ENCODE measurements at places on chromosomes 12 and 14.

GRCh38 chr14:100498068-100498467 is 89.1 kb downstream of the BEGAIN start:
- DNase-seq = peak; percentile 57

DNA sequence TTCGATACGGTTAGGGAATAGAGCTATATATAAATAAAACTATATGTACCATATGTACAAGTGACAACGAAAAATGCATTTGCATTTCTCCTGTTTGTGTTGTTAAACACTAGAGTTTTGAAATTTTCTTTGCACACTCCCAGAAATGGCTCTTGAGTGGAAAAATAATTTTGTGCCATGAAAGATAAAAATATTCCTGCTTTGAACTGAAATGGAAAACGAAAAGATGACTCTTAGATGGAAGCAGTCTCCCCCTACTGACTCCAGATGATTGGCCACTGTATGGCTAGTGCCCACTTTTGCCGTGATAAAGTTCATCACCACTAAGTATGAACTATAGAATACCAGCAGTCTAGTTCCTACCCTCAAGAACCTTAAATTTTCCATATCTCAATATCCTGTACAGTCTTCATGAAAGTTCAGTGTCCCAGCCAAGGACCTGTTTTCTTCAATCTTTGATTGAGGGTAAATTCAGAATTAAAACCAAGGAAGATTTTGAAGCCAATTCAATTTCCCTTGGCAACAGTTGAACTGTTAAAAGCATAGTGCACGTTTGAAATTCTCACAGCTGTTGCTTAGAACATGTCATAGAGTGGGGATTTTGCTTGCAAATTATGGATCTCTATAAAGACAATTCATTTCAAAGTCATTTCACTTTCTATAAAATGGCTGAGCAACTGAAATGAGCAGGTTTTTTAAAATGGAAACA is 1.6 kb upstream of the PPP2R5E start:
- DNase-seq = no peak

DNA sequence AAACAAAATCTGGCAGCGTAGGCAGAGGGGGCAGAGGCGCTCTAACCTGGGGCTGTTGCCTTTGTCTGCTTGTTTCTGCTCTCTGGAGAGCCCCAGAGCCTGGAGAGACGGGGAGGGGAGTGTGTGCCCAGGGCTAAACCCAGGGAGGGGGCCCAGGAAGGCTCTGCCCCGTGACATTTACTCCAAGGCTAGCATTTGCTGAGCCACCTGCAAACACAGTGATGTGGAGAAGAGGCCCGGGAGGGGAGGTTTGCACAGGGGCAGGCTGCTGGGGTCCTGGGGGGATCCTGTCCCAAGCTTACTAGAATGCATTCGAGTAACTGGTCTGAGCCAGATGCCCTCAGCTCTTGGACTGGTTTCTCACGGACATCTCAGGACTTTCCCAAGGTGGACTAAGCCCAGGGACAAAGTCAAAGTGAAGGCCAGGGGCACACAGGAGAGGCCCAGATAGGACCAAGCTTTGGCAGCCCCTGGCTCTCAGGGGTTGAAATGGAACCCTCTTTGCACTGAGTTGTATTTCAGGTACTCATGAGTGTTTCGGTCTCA is 12.0 kb downstream of the MEG3 start:
- DNase-seq = no peak

GRCh38 chr14:78933948-78934524 is 763.9 kb downstream of the NRXN3 start:
- no peak for DNase-seq

GRCh38 chr12:127169321-127170181 is 1097.4 kb upstream of the TMEM132C start:
- no peak for DNase-seq

DNA sequence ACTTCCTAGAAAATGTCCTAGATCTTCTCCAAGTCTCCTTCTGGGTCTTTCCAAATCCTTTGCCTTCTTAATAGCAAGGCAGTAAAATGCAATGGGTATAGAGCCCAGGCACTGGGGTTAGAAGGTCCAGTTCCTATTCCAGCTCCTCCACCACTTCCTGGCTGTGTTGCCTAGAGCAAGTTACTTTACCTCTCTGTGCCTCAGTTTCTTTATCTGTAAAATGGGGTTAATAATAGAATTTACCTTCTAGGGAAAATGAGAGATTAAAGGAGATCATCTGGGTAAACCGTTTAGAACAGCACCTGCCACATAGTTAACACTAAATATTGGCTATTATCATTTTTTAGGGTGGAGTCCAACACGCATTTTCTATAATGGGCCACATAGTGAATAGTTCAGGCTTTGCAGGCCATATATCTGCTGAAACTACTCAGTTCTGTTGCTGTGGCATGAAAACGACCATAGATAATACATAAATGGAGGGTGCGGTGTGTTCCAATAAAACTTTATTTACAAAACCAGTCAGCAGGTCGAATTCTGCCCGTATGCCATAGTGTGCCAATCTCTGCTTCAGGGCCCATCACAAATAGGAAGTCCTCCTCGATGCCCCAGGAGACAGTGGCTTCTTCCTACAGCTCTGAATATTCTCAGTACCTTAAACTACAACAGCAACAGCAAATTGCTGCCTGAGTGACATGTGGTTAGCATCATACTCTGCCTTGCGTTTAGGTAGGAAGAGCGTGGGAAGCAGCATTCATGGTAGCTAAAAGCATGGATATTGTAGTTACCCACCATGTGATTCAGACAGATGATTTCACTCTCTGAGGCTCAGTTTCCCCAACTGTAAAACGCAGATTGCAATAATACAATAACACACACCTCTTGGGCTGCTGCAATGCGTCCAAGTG is 60.9 kb downstream of the SVOP start:
- DNase-seq = no peak

DNA sequence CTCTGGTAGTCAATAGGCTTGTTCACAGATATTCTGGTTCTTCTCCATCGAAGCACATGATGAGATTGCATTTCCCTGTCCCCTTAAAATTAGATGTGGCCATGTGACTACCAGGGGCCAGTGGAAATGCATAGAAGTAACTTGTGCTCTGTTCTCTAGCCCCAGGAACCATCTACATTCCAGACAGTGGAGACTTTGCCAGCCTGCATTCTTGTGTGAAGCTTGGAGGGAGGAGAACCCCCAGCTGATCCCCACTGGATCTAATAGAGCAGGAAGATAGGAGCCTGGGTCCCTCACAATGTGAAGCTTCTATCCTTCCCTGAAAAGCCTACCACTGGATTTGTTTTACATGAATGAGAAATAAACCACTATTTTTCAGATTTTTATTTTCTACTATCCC is 130.1 kb downstream of the KITLG start:
- no peak for DNase-seq

- DNase-seq = no peak
These were observed 264.4 kb downstream of the FOXG1 start for GRCh38 chr14:29030970-29031369.

GRCh38 chr12:122312926-122313325 is 46.6 kb upstream of the VPS33A start:
- DNase-seq = no peak

- DNase-seq = no peak
These were observed 107.6 kb downstream of the C12orf50 start for GRCh38 chr12:87921621-87922020.

GRCh38 chr12:93829016-93829415 is 151.8 kb downstream of the CRADD start:
- no peak for DNase-seq

DNA sequence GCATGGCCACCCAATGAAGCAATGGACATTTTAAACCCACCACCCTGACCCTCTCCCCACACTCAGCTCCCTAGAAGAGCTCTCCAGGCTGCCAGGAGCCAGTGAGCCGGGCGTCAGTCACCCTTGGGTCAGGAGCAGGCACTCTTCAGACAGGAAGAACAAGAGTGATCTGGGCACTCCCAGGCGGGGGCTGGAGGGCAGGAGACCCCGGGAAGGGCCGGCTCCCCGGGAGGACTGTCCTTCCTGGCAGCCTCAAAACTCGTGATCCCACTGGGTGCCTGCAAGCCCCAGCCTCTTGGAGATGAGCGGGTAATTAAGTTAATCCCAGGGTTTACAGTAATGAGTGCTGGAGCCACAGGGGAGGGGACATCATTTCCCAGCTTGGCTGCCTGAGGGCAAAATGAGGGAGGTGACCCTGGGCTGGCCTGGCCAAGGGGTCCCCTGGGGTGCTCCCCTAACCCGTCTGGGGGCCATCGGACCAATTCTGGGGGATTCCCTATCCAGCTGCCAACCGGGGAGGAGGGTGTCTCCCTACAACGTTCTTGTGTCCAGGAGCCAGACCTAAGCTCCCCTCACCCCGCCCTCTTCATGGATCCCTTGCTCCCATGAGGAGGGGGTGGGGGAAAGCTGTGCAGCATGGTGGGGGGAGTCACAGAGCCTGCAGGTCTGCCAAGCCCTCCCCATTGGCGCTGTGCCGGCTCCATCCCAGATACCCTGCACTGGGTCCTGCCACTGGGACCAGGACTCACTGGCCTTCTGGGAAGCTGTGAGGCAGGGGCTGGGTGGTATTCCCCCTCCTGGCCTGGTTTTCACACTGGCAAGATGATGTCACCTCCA is 59.2 kb downstream of the CCNK start:
- no peak for DNase-seq

DNA sequence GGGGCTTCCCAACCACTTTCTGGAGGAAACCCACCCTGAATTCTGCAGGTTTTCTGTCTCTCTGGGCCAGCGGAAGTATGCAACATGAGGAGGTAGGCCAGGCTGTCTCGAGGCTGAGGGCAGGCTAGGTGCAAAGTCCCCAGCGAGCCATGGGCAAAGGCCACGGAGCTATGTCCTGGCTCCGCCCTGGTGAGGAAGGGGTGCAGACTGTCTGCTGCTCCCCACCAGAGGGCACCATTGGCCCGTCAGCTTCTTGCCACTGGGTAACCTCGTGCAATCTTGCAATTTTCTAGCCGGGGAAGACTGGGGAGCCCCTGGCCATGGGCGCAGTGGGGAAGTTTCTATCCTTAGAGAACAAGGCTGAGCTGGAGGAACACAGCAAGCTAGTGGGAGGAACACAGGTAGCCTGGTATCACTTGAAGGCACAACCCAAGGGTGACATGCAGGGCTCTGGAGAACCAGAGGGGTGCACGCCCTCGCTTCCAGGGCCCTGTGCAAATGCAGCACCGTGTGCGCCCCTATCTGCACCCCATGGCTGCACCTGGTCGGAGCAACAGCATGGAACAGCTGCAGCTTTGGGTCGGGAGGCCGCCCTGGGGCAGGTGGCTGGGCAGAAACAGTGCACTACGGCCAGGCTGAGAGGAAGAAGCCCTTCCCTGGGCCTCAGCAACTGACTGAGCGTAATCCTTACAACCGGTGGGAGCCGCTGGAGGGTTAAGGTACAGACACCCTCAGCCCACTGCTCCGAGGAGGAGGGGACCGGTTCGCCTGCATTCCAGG is 27.6 kb upstream of the RPLP0 start:
- DNase-seq = peak; percentile 82

GRCh38 chr12:123449249-123449733 is 8.6 kb upstream of the SNRNP35 start:
- DNase-seq = no peak

DNA sequence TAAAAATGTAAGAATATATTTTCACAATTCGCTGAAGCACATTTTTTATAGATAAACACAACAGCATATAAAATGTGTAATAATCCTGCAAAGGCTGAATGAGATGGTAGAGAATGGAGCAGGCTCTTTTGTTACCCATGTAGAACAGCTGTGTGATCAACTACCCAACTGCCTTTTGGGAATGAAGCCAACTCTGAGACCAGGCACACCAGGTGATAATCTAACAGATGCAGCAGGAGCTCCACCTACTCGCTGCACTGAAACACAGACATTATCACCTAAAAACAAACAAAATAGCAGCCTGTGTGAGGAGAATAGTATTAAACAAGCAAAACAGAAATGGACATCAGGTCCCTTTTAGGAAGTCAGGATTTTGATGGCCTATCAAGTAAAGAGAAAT is 183.3 kb downstream of the CCDC59 start:
- DNase-seq = peak; percentile 77

DNA sequence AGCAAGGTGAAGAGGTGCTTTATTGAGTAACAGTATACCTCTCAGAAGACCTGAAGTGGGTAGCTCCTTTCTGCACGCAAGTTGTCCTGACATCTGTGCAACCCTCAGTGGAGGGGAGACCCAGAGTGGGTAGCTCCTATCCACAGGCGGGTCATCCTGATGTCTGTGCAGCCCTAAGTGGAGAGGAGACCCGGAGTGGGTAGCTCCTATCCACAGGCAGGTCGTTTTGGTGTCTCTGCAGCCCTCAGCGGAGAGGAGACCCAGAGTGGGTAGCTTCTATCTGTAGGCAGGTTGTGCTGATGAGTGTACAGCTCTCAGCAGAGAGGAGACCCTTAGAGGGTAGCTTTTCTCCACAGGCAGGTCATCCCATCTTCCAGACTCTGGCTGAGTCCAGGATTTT is 45.1 kb upstream of the PRPF39 start:
- no peak for DNase-seq

- DNase-seq = no peak
These were observed 64.7 kb upstream of the ZFP36L1 start for GRCh38 chr14:68857516-68858070.

GRCh38 chr14:94478420-94478819 is 2.4 kb upstream of the SERPINA9 start:
- no peak for DNase-seq

GRCh38 chr12:2244013-2244861 is 191.4 kb downstream of the CACNA1C start:
- no peak for DNase-seq

- no peak for DNase-seq
These were observed 3.2 kb upstream of the DACT1 start for GRCh38 chr14:58634406-58635090.

GRCh38 chr12:93502802-93503623 is 35.7 kb downstream of the MRPL42 start:
- peak; percentile 11 for DNase-seq

DNA sequence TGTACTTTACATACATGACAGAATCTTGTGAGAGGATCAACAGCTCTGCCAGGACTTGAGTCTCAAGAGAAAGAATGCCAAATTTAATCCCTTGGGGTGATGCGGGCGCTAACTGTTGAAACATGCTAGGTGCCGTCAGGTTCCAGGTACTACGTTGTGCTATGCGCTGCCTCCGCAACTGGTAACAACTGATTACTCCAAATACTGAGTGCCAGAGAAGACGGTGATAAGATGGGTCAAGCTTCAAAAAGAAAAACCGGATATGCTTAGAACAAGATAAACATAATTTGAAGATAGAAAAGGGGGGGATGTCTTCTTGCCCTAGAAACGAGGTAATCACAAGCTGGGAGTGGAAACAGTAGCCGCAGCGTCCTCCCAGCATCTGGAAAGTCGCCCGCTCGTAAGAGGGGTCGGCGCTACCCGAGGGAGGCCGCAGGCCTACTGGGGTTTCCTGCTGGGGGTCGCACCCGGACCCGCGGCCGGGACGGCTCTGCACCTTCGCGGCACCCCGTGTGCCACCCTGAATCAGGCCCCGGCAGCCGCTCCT is 678 bp downstream of the ZBTB25 start:
- no peak for DNase-seq

- DNase-seq = no peak
These were observed 97.6 kb downstream of the EFCAB11 start for GRCh38 chr14:89856871-89857345.

- no peak for DNase-seq
These were observed 191.1 kb downstream of the GRIN2B start for GRCh38 chr12:13790317-13790716.

- no peak for DNase-seq
These were observed 84.5 kb downstream of the VRK1 start for GRCh38 chr14:96881713-96882112.
